ENCODE measurements at places on chromosomes 2 and 18.

- DNase-seq = no peak
Observed at GRCh38 chr2:231988179-231988866, 26.8 kb downstream of the DIS3L2 start.

- DNase-seq = no peak
Observed at GRCh38 chr2:178199334-178199733, 5.0 kb downstream of the OSBPL6 start.

DNA sequence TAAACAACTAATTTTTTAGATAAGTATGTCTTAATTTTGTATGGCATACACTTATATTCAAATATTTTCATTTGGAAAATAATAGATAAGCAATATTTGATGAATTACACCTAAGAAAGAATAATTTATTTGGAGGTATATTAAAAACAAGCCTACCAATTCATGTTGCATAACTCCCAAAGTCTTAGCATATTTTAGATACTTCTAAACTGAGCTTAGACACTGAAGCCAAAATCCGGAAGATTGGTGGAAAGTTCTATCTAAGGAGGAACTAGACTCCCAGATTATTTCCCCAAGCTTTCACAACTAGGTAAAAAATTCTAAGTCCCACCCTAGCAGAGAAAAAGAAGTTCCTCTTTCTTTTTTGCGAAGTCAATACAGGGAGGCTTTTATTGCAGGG is 221.0 kb upstream of the MMADHC start:
- DNase-seq = no peak

DNA sequence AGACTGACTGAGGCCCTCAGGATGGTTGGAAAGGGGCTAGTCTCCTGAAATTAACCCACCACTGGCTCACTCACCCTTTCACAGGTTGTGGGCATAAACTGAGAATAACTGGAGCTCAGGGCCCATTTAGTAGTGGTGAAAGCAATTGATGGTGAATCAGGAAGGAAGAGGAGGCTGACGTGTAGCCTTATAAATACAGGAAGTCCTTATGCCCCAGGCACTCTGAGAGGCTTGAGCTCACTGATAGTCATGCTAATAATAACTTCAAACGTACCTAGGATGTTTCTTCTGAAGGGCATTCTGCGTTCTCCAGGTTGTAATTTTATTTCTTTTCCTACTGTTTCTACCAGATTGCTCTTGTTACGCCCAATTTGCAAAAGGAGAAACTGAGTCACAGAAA is 328.4 kb downstream of the CLIP4 start:
- no peak for DNase-seq

DNA sequence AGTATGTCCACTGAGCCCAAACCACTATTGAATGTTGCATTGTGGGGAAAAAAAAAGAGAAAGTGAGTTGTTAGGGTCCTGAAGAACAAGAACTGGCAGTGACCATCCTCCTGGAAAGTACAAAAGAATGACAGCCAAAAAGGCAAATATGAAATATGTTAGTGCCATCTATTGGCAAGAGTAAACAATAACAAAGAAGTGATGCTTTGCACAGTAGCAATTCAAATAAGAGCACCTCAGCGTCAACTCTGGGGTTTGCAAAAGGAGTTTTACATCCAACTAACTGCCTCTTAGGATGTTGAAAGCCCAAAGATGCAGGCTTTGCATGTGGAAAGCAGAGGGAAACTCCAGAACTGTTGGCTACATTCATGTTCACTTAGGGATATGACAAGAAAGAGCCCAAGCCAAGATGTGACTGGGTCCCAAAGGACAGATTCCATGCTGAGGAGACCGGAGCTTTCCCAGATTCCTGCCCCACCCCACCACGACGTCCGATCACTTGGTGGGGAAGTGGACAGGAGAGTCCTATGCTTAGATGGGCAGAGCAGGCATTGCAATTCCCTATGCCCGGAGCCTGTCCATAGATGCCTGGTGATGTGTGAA is 15.6 kb downstream of the TRABD2A start:
- DNase-seq = no peak

GRCh38 chr2:233691443-233692433 is 952 bp upstream of the UGT1A6 start:
- DNase-seq = no peak

GRCh38 chr2:168663993-168664392 is 138.4 kb upstream of the NOSTRIN start:
- no peak for DNase-seq

- DNase-seq = peak; percentile 73
Observed at GRCh38 chr2:68828887-68829708, 42.1 kb downstream of the BMP10 start.

- no peak for DNase-seq
Observed at GRCh38 chr2:29047083-29047845, 27.1 kb downstream of the PCARE start.

- DNase-seq = peak; percentile 35
Observed at GRCh38 chr2:88187038-88187676, 17.0 kb downstream of the THNSL2 start.

GRCh38 chr2:169619946-169620345 is 35.8 kb downstream of the PPIG start:
- DNase-seq = no peak

DNA sequence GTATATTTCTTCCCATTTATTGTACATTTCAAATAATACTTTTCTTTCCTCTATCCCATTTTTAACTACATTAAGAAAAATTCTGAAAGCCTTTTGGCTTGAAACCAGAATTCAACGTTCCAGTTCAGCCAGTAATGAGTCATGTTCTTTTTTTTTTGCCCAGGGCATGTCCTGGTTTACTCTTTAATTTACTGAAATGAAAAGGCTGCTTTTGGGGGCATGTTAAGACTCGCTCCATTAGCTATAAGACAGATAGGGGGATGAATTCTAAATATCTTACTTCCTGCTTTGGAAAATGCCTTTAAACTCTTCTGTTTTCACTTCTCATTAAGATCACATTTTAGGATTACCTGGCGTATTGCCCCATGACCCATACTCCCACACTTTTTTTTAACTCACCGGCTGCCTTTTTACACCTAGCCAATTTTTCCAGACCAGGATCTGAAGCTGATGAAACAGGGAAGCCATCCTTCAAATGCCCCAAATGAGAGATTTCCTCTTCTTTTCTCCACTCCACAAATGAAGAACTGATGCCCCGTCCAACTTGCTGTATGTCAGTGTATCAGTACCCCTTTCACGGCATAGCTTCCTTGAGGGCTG is 585 bp downstream of the ABCA12 start:
- DNase-seq = no peak

DNA sequence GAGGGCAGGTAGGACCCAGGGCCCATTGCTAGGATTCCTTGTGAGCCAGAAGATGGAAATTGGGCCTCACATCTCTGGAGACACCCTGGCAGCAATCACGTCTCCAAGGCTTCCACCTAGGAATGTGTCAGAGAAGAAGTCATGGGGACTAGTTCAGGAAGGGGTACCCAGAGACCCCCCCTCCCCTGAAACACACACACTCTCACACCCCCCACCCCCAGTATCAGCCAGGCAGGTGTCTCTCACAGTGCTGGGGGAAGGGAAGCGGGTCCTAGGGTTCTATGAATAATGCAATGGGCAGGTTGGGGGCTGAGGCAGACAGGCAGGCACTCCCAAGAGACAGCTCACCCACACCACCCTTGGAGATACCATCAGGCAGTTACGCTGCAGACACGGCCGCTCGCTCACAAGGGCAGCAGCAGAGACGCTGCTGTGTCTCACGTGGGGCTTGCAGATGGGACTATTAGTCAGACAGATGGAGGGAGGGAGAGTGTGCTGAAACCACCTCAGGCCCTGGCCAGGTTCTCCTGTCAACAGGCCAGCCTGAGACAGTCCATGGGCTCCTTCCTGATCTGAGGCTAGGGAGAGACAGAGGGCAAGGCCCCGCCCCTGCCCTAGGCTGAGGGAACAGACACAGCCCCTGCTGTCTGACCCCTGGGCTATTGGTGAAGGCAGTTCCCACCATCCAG is 134.6 kb downstream of the CYP26B1 start:
- no peak for DNase-seq

DNA sequence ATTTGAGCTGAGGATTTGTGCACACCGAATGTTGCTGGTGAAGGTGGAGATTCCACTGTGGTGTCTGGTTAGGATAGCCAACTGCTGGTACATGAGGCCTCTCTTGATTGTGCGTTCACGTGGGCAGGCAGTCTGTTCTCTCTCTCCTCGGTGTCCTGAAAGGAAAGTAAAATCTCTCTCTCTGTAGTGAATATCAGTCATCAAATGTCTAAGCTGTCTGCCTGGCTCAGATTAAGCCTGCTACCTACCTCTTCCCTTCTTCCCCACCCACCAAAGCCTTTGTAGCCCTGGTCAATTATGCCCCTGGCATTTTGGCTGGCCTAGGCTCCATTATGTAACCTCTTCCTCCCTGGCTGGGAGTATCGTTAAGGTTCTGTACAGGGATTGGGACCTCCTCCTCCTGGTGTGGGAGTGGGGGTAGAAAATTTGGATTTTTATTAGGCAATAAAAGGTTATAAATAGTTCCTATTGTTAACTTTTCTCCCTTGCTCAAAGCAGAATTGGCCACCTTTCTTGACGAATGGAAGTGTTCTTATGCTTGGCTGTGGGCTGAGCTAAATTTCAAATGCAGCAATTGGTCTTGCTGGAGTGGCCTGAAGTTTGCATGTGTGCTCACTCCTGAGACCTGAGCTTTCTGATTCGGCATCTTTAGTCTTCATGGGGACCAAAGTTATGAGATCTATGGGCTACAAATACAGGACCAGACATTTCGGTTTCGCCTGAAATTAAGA is 148.8 kb downstream of the WDSUB1 start:
- DNase-seq = no peak

GRCh38 chr2:159710601-159711180 is 1.6 kb upstream of the MARCHF7 start:
- no peak for DNase-seq

DNA sequence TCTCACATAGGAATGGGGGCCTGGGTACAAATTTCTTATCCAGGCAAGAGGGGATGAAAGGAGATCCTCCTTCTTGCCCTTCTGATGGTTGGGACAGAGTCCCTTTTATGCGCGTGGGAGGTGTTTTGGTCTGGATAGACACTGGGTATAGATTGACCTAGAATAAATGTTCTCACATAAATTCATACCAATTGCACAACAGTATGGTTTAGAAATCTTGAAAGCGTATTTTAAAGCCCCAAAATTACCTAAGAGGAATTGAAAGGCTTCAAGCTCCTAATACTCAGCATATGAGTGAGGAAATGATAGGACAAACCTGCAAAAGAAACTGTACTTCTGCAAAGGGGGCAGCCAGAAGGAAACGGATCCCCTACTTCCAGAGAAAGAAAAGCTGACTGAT is 2.6 kb upstream of the BCL2 start:
- DNase-seq = no peak

- no peak for DNase-seq
Observed at GRCh38 chr2:175709248-175709647, 292.8 kb downstream of the LNPK start.

- no peak for DNase-seq
Observed at GRCh38 chr18:63686871-63687270, 15.9 kb upstream of the SERPINB11 start.

GRCh38 chr2:137981112-137981656 is 16.9 kb downstream of the HNMT start:
- no peak for DNase-seq

- no peak for DNase-seq
Observed at GRCh38 chr2:96878171-96878570, 8.3 kb upstream of the SEMA4C start.

DNA sequence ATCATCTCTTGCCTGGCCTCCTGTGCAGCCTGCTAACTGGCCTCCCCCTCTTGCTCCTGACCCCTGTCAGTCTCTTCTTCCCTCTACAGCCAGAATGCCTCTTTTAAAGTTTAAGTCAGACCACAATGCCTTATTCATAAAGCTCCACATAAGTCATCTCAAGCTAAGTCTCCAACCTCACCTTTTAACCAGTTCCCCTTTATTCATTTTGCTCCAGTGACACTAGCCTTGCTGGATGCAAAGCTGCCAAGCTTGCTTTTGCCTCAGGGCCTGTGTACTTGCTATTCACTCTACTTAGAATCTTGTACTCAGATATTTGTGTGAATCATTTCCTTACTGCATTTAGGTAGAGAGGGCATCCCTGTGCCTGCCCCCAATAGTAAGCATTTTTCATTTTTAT is 180.9 kb downstream of the PDE1A start:
- no peak for DNase-seq

DNA sequence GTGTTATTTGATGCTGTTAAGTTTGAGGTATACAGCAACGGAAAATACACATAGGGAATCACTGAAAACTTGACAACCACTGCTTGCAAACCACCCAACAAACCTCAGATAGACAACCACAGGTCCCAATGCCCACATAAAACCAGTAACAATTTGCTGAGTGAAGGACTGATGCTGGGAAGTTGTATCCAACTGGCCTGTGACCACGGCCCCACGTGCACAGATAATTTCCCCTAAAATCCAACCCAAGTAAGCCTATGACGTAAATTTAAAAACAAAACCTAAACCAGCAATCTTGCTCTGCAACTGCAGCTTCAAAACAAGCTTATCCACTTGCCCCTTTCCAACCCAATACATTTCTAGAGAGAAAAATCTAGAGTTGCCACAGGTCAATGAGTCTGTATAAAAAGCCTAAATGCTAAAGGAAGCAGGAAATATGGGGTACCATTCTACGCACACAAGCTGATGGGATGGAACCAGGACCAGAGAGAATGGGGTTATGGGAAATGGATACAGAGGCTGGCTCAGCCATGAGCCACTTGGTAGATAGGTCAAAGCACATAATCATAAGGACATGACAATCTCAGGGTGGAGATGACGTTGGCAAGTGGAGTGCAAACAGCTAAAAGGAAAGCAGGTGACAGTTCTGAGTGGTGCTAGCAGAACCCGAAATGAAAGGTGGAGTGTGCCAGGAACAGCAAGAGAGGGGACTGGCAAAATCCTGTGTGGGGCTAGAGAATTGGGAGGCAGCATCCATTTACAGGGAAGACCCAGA is 27.8 kb upstream of the CREB1 start:
- no peak for DNase-seq

GRCh38 chr2:120963997-120964705 is 228.5 kb downstream of the GLI2 start:
- no peak for DNase-seq

- DNase-seq = no peak
Observed at GRCh38 chr2:186531257-186531775, 45.3 kb downstream of the ZC3H15 start.

GRCh38 chr2:235078182-235078581 is 126.4 kb downstream of the SH3BP4 start:
- DNase-seq = no peak

- no peak for DNase-seq
Observed at GRCh38 chr2:207892716-207893402, 123.2 kb upstream of the FZD5 start.

DNA sequence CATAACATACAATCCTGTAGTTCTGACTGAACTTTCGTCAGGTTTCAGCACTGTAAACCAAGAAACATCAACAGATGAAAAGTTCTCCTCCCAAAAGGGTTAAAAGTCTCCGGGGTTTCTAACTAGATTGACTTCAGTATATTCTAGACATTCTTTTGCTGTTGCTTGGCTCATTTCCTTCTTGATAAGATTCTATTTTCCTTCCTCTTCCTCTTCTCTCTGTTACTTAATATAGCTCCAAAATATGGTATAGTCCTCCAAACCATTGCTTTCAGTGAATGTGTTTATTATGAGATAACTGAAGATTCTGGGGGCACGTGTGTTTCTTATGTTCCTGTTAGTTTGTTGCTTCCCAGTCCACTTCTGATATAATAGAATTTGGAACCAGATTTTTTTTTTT is 46.4 kb upstream of the MAP4K3 start:
- no peak for DNase-seq

GRCh38 chr18:79508565-79509535 is 113.1 kb downstream of the NFATC1 start:
- DNase-seq = no peak

- DNase-seq = no peak
Observed at GRCh38 chr2:86249579-86250391, 50.5 kb downstream of the MRPL35 start.

All from activated naive CD4-positive, alpha-beta T cell treated with anti-CD3 and anti-CD28 coated beads, Interleukin-2, amount 50 U/mL, for 72 hours (primary cell).